ENCODE measurements at places on chromosomes 12 and 14.

GRCh38 chr12:43973385-43973784, 137.5 kb downstream of the TMEM117 start:
- no peak for DNase-seq

DNA sequence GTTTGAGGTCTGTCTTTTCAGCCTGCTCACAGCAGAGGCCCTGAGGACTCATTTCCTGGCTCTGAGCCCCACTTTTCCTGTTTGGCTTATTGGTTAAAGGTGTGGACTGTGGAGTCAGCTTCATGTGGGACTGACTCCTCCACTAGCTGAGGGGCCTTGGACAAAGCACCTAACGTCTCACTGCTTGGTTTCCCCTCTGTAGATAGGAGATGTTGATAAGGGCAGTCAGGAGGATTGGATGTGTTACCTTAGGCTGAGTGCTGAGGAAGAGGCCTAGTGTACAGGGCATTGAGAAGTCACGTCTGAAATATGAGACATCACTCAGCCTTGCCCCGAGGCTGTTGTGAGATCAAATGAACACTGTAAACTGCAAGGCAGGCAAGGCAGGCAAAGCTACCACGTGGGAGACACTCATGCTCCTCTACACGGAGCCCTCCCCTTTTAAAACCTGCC, 27.1 kb upstream of the TCL1A start:
- no peak for DNase-seq

DNA sequence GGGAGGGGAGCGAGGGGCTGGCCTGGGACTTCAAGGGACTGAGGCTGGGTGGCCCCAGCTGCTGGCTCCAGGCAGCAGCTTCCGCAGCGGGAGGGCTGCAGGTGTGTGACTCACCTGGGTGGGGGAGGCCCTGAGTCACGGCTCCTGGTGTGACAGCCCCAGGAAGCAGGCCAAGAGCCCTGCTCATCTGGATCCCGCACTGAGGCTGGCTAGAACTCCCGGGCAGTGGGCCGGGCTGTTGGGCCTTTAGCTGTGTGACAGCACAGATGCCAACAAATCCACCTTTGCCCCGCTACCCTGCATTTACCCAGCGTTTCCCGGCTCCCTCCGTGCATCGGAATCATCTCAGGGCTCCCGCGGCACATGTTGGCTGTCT, 180.0 kb upstream of the PRMT8 start:
- no peak for DNase-seq

- no peak for DNase-seq
These were observed 7.9 kb downstream of the CKAP4 start for GRCh38 chr12:106239951-106240335.

DNA sequence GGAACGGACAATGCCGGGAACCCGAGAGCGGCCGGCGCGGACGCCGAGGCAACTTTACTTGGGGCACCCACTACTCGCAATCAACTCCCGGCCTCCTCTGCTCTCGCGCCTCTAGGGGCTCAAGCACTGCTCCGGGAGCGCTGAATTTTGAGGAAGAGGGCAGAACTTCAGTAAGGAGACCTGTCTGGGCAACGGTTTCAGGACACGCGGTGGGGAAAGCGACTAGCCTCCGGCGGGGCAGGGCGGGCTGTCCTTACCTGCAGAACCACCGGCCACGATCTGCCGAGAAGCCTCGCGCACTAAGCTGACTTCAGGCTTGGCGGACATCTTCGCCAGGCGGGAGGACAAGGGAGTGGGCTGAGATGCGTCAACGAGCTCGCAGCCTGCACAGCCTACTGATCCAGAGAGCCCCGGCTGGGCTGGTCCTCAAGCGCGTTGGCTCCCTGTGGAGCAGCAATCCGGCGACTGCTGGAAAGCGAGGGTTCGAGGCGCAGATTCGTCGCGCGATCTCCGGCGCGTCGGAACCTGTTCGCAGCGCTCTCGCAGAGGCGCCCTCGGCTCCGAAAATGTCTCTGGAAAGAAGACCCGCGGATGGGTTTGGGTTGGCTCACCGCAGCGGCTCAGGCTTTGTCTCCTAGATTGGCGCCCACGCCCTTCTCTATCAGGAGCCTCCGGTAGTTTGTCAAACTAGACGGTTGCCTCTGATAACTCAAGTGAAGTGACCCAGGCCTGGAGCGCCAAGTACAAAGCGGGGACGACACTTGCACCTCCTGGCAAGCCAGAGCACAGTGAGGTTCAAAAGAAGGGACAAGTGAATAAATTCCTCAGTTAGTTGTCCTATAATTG, at the start of gene SLC25A21:
Gene SLC25A21, minus strand, starts transcription at position 583 of the 846 bp plus-strand sequence.
- DNase-seq = peak; percentile 88

- DNase-seq = no peak
These were observed 29.7 kb upstream of the ATP2A2 start for GRCh38 chr12:110251381-110251780.

GRCh38 chr14:26265170-26265685, 332.6 kb downstream of the NOVA1 start:
- DNase-seq = no peak

- no peak for DNase-seq
These were observed 82.5 kb downstream of the MED13L start for GRCh38 chr12:116194935-116195431.

DNA sequence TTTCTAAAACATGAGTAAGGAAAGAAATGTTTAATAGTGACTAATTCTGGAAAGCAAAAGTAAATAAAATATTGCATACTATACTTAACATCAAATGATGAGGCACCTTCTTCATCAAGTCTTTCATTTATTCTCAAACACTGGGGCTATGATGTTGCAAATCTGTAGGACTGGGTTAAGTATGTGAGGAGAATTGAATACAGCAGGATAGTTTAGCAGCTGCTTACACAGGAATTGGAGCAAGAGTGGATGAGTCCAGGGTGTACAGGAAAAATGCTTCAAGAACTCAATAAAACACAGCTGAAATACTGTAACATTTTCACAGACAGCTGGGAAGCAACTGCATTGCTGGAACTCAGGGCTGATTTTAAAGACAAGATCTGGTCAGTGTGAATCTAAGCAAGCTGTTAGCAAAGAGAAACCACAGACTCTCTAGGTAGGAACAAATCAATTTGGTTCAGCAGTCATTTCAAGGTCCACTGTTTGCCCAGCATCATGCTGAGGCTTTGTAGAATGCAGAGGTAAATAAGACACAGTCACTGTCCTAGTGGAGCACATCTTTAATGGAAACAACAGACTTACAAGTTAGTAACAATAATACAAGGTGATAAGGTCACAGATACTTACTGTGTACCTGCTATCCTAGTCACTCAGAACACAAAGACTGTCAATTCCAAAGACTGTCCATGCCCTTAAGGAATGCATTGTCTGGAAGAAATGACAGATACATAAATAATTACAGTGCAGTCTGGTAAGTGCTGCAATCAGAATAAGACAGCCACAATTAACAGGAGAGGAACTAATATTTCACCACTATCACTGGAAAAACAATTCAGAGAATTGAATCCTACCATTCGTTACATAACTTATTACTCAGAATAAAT, 96.8 kb upstream of the DACT1 start:
- DNase-seq = no peak

GRCh38 chr12:69936214-69936731, 111.2 kb downstream of the MYRFL start:
- DNase-seq = no peak

GRCh38 chr14:24632761-24633160, 1.2 kb downstream of the GZMB start:
- no peak for DNase-seq

DNA sequence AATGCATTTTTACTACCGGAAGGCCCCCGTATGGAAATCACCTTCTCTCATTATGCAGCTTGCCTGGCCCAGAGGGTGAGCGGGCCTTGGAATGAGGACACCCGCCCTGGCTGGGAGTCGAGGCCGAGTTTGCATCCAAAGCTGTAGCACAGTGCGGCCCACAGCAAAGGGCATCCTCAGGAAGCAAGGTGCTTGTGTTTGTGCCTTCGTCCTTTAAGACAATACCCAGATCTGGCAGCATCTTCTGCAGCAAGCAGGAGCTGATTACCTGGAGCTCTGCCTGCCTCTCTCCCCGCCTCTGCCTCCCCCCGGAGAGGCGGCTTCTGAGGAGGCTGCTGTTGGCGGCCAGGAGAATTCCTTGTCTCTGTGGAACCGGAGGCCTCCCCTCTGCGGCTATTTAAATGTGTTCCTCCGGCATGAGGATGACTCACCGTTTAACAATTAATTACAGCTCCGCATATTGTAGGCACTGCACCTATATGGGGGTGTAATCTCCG, 145.3 kb downstream of the CACNA1C start:
- no peak for DNase-seq

DNA sequence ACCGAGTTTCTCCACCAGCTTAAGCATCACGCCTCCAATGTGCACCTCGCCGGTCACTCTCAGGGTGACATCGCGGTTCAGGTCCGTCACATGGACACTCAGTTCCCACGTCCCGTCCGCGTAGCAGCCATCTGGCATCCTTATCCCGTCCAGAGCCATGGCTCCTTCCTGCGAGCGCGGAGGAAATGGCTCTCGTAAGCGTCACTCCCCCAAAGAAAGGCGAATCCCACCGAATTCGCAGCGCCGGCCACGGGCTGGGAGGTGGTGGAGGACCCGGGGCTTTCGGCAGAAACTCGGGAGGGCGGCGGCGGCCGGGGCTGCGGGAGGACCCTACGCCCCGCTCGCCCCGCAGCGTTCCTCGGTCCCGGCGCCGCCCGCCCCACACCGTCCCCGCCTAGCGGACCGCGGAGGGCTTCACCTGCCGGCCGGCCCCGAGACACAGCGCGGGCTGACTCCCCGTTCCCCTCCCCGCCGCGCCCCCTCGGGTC, 396 bp downstream of the FERMT2 start:
- DNase-seq = peak; percentile 82

- no peak for DNase-seq
These were observed 80.7 kb upstream of the NUDT4 start for GRCh38 chr12:93297032-93297431.

All from right hindlimb (tissue), 1 donor.